Immature natural killer cell (primary cell): ENCODE measurements at places on chromosomes 2 and 18. TPM values are rescaled to one million over a fixed set of nuclear protein-coding genes. Genes with fewer than 3 reads are reported as not detected.

KCNG2 gene
- polyA plus RNA-seq = not detected

ALPP gene
- polyA plus RNA-seq = not detected

SPATA3 gene
- polyA plus RNA-seq = not detected

NEU2 gene
- polyA plus RNA-seq = not detected

GPR45 gene
- not detected for polyA plus RNA-seq

CREG2 gene
- not detected for polyA plus RNA-seq

DNAJC5G gene
- not detected for polyA plus RNA-seq

EVX2 gene
- polyA plus RNA-seq = not detected

CRYGD gene
- polyA plus RNA-seq = not detected

CHRNG gene
- not detected for polyA plus RNA-seq

NETO1 gene
- not detected for polyA plus RNA-seq

PRADC1 gene
- 34.1 TPM for polyA plus RNA-seq

C2orf66 gene
- not detected for polyA plus RNA-seq

OSBPL6 gene
- not detected for polyA plus RNA-seq

COL6A3 gene
- not detected for polyA plus RNA-seq

ANKRD62 gene
- polyA plus RNA-seq = not detected

PARD6G gene
- polyA plus RNA-seq = not detected

AGAP1 gene
- polyA plus RNA-seq = 2.3 TPM
